ENCODE measurements at places on chromosomes 12 and 14. TPM values are rescaled to one million over a fixed set of nuclear protein-coding genes. Genes with fewer than 3 reads are reported as not detected.
A peak's percentile ranks its signal among the peaks of the same experiment; 100 is the strongest.

The ADCY4 gene
- 45.3 TPM for total RNA-seq

- peak; percentile 44 for DNase-seq
Measured at GRCh38 chr14:90574188-90575131, 177.6 kb downstream of the CALM1 start.

- no peak for DNase-seq
Measured at GRCh38 chr14:34184126-34184525, 233.3 kb upstream of the EGLN3 start.

The GNPTAB gene
- total RNA-seq = 50.8 TPM

The SMOC1 gene
- total RNA-seq = 37.0 TPM

DNA sequence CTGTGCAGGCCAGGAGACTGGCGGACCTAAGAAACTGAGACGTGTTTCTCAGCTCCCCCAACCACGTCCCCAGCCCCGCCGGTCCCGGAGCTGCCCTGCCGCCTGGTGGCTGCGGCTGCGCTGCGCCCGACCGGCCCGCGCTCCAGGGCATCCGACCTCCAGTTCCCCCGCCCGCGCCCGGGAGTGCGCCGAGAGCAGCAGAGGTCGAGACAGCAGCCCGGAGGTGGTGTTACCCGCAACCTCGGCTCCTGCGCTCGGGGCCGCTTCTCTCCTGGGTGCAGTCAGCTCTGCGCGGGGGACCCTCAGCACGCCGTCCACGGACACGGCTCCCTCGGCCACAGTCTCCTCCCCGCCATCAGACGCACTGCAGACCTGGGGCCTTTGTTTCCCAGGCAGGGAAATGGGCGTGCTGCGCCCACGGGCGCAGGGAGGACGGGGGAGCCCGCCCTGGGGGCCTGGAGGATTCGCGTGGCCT lies 21.6 kb upstream of the GPR132 start:
- peak; percentile 78 for DNase-seq

DNA sequence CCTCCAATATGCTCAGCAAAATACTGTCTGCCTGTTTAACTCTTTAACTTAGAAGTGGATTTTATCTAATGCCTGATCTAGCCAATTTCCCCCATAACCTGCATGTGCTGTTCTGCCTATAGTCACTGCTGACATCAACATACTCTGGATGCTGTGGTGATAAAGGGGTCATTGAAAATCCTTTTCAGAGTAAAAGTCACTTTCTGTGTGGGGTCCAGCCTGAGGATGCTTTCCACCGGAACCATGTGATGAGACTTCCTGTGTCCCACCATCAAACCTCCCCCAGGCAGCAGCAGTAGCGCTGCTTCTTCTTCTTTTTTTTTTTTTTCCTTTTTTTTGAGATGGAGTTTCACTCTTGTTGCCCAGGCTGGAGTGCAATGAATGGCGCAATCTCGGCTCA lies 607.0 kb downstream of the BCL11B start:
- DNase-seq = no peak

The ABCC9 gene
- 52.5 TPM for total RNA-seq
